D721Med (cell line): ENCODE measurements at places on chromosomes 4 and X.

GRCh38 chr4:20394512-20394911, 142.8 kb downstream of the SLIT2 start:
- DNase-seq, result no peak

DNA sequence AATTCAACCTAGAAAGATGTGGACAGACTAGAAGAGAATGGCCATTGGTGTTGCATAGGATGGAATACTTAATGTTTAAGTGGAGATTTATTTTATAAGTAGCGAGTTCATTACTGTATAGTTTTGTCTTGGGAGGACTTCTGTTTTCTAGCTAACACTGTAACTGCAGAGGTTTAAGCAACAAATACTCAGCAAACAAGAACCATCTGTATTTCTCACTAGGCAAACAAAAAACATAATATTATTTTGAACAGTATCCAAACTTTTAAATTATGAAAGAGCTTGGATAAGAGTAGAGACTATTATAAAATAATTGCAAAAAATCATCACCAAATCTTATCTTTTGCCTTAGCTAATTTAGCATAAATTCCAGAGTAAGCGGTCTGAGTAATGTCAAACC, 121.1 kb downstream of the GLRA3 start:
- no peak for DNase-seq

GRCh38 chrX:7134981-7135380, 12.5 kb upstream of the STS start:
- no peak for DNase-seq

- DNase-seq, result no peak
These were observed 569 bp downstream of the CXCR3 start for GRCh38 chrX:71617742-71618141.

DNA sequence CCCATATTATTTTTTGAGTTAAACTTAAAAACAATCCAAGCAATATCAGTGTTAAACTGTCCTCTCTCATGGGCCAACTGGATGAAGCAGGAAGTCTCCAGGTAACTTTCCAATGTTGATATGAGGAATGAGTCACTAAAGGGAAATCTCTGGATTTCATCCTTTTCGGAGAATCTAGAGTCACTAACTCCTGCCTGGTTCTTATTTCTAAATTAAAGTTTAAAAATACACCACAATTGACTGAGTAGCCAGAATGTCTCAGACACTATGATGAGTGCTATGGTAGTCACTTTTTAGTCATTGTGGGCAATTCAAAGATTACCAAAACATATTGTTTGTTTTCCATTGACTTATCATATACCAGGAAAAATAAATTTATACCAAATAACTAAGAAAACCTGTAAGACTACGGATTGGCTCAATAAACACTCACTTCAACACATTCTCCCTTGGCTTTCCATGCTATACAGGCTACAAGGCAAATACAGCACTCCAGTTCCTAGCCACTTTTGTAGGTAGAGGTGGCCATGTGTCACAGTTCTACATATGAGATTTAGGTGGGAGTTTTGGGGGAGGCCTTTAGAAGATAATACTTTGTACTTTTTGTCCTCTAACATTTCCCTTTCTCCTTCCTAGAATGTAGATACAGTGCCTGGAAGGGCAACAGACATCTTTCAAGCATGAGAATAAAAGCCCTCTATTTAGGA, 8.6 kb downstream of the SLC9B2 start:
- no peak for DNase-seq

- DNase-seq, result no peak
These were observed 3.2 kb upstream of the TIGD2 start for GRCh38 chr4:89108091-89108490.

DNA sequence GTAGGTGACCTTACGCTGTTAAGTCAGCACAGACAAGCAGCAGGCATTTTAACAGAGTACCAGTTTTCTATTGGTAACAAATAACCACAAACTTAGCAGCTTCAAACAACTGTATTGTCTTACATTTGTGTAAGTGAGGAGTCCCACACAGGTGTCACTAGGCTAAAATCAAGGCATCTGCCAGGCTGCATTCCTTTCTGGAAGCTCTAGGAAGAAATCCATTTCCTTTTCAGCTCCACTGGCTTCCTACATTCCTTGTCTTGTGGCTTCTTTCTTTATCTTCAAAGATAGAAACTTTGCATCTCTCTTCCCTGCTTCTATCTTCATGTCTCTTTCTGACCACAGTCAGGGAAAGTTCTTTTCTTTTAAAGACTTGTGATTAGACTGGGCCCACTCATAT, 139.9 kb downstream of the TMEM144 start:
- DNase-seq, result no peak

- no peak for DNase-seq
These were observed 229.8 kb upstream of the SFRP2 start for GRCh38 chr4:154018659-154019058.

- DNase-seq, result no peak
These were observed 310.7 kb downstream of the STK32B start for GRCh38 chr4:5361968-5362367.

DNA sequence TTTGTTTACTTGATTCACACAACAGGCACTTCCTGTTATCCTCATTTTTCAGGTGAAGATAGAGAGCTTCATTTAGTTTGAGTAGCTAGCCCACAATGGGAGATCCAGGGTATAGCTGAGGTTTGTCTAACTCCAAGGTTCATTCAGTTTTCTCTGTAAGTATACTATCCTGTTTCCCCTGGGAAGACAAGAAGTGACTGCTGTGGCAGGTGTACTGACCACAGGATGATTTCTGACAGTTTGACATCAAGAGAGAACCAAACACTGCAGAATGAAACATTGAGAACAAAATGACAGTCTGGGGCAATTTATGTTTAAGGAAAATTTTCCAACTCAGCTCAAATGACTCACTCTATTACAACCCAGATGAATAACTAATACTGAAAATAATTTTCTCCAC, 958.0 kb downstream of the STPG2 start:
- DNase-seq, result no peak

DNA sequence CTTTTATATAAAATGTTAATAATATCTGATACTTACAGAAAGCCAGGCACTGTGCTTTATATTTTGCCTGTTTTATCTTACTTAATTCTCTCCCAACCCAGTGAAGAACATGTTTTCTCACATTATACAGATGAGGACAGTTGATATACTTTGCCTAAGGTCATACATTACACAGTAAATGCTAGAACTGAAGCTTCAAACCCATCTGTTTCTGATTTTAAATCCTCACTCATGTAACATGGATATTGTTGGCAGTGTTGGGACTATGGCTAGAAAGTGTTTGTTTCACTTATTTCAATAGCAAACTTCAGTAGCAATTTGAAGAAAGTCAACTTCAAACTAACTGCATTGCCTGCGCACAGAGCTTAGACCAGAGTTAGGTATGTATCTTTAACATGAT, 57.4 kb downstream of the RAPGEF2 start:
- DNase-seq, result no peak

DNA sequence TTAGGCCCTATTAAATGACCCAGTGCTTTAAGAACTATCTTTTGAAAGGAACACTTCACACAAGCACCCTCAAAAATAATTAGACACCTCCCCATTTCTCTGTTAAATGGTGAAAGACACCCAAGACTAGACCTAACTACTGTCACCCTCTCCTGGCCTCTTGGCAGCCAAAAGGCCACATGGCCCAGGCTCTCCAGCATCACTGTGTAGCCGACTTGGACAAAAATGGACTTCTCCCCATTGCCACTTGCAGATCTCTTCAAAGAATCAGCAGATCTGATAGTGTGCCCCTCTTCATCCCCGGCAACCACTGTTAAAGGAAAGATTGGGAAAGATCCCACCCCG, 2.0 kb downstream of the MID1IP1 start:
- no peak for DNase-seq

DNA sequence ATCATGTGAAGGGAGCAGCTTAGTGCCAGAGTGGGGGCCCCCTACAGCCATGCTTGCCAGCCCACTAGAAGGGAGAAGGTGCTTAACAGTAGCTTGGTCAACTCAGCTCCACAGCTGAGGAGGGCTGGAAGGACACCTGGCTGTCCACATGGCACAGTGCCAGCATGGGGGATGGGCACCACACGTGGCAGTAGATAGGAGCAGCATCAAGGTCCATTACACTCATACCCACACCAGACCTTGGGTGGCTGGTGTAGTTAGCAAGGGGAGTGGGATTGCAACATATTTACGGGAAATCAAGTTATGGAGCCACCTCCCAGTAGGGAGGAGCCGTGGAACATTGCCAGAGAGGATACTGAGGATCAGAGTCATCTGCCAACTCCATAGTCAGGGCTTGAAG, 37.9 kb upstream of the SLC4A4 start:
- DNase-seq, result no peak

DNA sequence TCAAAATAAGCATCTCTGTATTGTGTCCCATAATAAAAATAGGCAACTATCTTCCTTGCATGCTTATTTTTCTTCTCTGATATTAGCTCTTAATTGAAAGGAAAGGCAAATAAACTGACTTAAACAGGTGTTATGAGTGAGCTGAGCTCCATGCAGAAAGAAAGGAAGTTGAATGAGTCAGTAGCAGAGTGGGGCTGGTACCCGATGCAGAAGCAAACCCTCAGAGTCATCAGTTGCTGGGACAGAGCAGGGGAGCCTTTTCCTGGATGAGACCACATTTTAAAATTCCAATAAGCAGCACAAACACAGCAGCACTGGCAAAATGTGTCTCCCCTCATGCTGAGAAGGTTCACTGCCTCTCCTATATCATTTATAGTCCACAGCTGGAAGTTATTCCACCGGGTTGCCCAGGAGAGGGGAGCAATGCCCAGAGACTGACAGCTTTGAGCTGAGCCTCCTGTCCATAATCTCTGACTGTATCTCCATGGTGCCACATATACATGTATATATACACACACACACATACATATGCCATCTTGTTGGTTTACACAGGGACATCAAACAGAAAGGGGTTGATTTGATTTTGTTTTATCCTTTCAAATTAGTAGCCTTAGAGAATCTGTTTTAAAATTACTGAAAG, 274.3 kb upstream of the PPARGC1A start:
- DNase-seq, result no peak
